ENCODE measurements at places on chromosomes 7 and 10. TPM values are rescaled to one million over a fixed set of nuclear protein-coding genes. Genes with fewer than 3 reads are reported as not detected.

DNA sequence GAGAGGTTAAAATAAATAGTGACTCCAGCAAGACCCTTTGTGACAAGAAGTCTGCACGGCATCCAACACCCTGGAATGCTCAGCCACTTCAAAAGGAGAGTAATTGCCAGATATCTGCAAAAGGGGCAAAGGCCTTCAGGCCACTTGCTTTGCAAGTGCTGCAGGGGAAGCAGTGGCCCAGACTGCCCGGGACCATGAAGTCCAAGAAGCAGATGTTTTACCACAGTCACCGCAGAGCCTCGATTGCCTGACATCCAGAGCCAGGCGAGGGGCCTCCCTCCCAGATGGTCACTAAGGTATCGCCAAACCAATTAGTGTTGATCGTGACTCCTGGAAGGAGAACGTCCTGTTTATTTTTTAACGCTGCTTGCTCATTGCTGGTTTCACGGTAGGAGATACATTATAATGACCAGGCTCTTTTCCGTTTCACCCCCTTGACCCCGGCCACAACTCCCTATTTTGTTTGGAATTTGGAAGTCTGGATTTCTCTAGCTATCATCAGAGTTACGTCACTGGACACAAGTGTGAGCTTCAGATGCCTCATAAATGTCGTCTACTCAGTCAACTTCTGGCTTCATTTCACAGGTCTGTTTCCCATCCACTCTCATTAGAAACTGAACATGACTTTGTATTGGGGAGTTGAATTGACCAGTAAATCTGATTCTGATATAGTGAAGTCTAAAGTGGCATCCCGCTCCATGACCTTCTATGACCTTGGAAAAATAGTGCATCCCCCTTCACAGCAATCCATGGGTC lies 276.2 kb downstream of the WDR11 start:
- no peak for DNase-seq

DNA sequence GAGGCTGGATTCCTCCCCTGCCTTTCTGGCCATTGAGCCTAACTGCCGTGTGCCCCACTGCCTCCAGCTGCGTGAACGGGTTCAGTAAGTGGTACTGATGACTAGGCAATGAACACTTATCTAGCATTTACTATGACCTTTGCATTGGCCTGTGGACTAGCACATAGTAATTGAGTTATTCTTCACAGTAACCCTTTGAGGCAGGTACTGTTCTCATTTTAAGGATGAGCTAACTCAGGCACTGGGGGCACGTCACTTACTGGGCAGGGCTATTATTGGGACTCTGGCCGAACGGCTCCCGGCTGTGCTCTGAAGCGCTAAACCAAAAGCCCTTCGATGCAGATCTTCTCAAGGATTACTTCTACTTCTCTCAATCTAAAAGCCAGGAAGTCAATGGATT lies 38.3 kb downstream of the WIPF3 start:
- DNase-seq: no peak

NXPH1 gene
- not detected for total RNA-seq

GRCh38 chr10:92995509-92995908 lies 65.1 kb upstream of the CYP26C1 start:
- DNase-seq: no peak

DNA sequence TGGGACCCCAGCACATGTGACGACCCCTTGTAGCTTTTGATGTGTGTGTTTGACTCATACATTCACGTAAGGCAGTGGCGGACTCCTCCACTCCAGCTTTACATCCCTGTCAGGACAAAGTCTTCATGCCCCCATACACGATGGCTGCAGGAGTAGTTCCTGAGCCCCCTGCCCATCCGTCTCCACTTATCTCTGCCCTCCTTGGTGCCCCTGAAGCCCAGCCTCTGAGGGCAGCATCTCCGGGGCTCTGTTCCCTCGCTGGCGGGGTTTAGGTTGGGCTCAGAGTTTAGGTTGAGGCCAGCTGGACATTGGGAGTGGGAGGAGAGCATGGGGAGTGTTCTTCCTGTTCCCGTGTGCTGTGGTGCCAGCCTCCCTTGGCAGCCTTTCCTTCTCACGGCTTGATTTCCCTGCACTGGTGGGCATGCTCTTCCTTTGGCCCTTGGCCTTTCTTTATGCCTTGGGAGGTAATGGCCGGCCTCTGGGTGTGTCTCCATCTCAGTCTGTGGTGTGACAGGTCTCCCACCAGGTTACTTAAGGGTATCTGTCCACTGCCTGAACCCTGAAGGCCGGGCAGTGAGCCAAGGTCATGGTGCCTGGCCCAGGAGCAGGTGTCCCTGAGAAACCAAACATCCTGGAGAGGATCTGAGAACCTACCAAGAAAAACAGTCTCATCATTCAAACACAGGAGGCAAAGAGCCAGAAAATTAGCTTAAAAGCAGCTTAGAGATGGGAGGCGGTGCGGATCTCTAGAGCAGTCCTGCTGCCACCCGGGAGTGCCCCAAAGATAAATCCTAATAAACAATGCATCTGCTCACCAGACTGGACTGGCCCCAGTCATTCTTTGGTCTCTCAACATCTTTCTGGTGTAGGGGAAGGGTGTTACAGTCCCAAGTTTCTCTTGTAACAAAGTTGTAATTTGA lies 85.5 kb downstream of the GLRX3 start:
- DNase-seq: no peak

WEE2 gene
- not detected for total RNA-seq

DNA sequence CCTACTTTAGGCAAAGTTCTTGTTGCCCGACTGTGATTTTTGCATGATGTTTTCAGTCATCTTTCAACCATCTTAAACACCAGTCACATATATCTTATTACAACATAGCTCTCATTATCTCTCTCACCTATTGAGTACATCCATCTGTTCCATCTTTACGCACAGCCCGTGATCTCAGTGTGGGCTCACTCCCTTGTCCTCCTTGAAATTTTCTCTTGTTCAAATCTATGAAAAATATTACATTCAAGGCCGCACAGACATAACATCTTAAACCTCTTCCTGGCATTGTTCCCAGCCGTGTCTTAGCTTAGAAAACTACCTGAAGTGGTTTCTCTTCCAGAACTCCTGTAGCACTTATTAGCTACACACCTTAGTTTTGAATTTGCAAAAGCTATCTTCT lies 32.6 kb downstream of the NET1 start:
- DNase-seq: no peak

DNA sequence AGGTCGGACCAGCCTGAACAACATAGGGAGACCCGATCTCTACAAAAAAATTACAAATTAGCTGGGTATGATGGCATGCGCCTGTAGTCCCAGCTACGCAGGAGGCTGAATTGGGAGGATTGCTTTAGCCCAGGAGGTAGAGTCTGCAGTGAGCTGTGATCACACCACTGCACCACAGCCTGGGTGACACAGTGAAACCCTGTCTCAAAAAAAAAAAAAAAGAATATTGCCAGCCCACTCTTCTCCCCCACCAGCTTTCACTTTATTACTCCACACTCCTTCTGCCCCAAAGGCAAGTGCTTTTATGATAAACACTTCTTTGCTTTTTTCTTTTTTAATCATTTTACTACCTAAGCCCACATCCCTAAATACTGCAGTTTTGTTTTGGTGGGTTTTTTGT lies 14.8 kb downstream of the RAB19 start:
- DNase-seq: no peak

DNA sequence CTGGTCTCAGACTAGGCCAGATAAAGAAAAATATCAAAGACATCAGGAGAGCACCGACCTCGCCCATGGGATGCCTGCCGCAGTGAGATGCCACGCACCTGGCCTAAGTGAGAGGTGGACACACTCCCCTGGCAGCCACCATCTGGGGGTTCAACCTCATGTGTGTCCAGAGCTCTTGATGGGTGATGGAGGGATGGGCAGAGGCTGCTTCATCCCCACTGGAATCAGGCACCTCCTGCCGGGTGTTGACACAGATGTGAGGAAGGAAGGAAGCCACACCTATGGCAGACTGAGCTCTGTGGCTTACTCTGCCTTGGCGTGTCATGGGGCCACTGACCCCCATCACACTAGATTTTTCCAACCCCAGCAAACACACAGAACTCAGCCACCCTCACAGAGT lies 11.4 kb downstream of the ZNF488 start:
- no peak for DNase-seq

DNA sequence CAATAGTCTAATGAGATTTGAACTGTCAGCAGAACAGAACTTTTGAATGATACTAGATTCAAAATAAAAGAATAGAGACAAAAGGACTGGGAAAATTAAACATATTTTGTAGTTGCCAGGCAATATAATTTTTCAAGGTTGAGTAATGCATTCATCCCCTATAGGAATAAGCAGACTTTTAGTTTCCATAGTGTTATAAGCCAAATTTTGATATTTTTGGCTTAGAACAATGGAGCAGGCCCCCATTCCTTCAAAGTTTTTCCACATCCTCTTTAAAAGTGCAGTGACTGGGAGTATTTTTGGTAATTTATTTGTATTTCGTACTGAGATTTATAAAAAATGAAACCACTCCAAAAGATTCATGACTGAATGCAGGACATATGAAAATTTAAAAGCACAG lies 24.0 kb downstream of the MEOX2 start:
- no peak for DNase-seq

DNA sequence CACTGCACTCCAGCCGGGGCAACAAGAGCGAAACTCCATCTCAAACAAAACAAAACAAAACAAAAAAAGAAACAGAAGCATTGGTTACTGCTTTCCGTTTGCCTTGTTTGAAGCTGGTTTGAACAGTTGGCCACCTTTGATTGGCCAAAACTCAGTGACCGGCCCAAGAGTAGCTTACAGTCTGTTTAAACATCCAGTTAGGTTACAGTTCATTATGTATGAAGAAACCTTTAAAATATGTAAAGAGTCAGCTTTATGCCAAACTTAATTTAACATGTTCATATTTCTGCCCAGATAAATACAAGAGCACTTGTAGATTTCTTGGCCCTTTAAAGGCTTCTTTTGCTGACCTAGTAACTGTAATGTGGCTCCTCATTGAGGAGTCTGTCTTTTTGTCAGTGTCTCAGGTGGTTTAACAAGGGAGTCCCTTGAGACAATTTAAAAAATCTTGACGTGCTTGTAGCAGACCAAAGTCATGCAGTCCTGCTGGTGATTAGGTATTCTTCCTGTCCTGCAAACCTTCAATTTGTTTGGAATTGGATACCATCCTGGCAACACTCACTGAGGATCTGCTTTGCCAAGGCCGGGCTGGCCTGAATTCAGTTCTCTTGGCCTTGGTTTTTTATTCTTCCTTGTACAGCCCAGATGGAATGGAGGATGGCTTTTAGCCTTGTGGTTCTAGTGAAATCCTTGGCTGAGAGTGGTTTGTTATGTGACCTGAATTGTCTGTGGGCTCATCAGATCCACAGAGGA lies 128.9 kb downstream of the PLXDC2 start:
- DNase-seq: peak; percentile 50

GRCh38 chr10:124289851-124290795 lies 128.6 kb downstream of the OAT start:
- DNase-seq: peak; percentile 50

- no peak for DNase-seq
Observed at GRCh38 chr7:70668606-70669358, 463.2 kb upstream of the GALNT17 start.

- no peak for DNase-seq
Observed at GRCh38 chr7:26365901-26366275, 74.2 kb downstream of the SNX10 start.

GRCh38 chr10:98212196-98212595 lies 55.8 kb downstream of the LOXL4 start:
- no peak for DNase-seq

TDRD1 gene
- not detected for total RNA-seq

- DNase-seq: no peak
Observed at GRCh38 chr10:72228318-72228751, 12.3 kb upstream of the ASCC1 start.

DNA sequence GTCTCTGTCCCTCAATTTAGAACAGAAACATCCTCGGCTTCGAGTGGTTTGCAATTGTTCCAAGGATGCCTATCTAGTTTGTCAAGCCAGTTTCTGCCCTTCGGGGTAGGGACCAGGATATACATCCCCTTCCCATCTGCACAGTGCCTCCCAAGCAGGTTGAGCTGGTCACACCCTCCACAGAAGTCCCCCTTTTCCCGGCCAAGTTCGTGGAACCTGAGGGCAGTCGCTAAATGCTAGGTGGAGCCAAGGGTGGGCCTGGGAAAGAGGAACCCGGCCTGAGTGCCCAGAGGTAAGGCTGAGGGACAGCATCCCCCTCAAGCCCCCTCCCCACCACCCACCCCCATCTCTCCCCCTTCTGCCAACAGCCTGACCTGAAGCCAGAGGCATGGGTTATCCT lies 62.4 kb upstream of the NANOS1 start:
- no peak for DNase-seq
